ENCODE measurements at places on chromosomes 13 and 19.

GRCh38 chr19:45499196-45500180, 1.2 kb downstream of the PPM1N start:
- peak; percentile 60 for DNase-seq

DNA sequence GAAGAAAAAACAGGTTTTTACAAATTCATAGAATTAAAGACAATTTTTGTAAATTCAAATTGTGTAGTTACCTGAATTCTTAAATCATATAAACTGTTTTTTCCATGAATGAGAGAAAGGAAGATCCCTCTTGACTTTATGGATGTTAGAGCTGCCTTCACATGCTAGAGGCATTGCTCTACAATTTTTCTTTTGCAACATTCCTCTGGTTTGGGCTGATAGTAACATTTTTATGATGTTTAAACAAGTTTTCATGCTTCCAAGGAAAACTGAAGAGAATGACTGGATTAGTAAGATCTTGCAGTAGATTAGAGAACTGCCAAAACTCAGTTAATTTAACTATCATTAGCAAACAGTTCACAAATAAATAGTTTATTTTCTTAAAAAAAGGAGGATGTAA, 250.6 kb downstream of the GPC6 start:
- DNase-seq, result no peak

DNA sequence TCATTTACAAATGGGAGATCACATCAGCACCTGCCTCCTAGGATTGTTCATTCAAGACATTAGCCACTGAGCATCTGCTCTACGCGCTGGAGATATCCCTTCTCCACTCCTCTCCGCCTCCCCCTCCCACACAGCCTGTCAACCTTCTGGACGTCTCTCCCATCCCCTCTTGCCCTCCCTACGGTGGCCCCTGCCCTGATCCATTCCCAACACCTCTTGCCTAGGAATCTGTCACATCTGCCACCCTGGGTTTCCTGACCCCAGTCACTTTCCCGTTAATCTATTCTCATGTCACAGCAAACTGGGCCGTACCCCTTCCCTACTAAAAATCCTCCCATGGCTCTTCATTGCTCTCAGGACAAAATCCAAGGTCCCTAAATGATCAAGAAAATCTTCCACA, 10.3 kb downstream of the DYRK1B start:
- DNase-seq, result no peak

DNA sequence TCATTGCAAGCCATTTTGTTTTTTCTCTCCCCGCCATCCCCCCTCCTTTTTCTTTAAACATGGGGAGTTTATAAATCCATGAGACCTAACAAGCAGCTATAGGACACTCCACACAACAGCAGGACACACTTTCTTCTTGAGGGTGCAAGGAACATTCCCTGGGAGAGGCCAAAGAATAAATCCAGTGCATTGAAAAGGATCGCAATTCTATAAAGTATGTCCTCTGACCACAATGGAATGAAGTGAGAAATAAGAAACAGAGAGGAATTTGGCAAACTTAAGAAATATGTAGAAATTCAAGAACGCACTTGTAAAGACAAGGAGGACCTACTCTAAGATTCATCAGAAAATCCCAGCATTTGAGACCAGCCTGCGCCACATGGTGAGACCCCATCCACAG, 11.9 kb downstream of the KLF2 start:
- no peak for DNase-seq

- no peak for DNase-seq
Measured at GRCh38 chr13:33745370-33746324, 72.3 kb upstream of the RFC3 start.

- DNase-seq, result no peak
Measured at GRCh38 chr13:51257187-51257586, 35.0 kb downstream of the FAM124A start.

DNA sequence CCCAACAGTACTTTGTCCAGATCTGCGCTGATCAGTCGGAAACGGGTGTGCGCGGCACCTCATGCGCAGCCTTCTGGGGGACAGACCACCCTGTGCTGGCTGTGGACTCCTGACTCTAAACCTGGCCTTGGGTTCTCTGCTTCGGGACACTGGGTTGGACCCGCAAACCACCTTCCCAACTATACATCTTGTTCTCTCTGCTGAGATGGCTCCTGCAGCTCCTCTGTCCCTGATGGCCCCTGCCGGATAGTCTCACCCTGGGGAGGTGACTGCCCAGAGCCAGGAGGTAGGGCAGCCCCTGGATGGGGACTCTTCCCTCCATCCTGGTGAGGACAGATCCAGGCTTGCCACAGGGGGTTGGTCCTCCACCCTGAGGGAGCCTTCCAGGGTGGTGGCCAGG, 23.3 kb downstream of the RFX1 start:
- DNase-seq, result no peak

DNA sequence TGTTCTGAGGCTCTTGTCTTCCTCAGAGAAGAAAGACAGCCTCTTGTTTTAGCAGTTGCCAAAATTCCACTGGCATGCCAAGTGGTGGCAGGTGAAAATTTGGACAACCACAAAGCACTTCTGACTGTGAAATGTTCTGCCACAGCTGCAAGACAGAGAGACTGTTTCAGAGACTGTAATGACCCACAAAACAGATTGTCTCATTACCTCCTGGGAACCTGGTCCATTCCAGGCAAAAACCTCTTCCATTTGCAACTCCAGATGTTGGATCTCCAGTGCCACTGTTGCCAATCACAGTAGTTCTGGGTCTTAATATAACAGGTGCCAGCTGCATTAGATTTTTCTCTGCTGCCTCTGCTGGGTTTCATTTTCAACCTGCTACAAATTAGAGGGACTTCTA, 911.5 kb downstream of the UQCRFS1 start:
- no peak for DNase-seq

DNA sequence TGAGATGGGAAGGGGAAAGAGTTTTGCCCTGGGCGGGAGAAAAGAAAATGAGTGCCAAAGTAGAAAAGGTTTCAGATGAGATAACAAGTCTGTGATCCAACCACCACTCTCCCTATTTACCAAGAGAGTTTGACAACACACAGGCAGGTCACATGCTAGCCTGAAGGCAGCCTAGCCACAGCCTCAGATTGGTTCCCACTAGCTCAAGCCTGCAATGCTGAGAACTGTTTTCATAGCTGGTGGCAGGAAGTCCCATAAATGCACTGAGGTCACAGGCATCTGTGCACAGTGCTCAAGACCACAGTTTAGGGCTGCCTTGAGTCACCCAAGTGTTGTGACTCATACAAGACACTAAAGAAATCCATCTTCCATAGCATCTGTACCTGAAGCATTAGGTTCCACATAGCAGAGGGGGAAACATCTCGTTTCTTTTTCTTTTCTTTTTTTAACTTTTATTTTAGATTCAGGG, 18.5 kb upstream of the POP4 start:
- no peak for DNase-seq

GRCh38 chr13:75219479-75220237, 262.3 kb downstream of the TBC1D4 start:
- DNase-seq, result peak; percentile 72

GRCh38 chr19:991174-991931, 7.2 kb downstream of the WDR18 start:
- DNase-seq, result peak; percentile 63
